Ovary (tissue), 10 donors: ENCODE measurements at places on chromosomes 6 and 20.

DNA sequence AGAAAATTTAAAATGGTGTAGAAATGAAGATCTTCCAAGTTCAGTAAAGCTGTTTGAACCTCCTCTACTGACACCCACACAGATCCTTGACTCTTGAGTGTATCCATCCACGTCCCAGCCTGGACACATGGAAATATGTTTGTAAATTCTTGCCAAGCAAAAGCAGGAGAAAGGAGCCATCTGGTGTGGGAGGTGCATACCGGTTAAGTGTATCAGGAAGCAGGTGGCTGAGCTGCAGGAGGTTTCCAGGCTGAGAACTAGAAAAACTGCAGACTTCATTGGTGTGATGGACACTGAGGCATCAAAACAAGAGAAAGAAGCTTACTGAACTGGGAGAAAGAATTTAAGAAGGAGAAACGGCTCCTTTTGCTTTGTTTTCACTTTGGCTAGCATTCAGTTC, 229.9 kb upstream of the GRIK2 start:
- no peak for DNase-seq

DNA sequence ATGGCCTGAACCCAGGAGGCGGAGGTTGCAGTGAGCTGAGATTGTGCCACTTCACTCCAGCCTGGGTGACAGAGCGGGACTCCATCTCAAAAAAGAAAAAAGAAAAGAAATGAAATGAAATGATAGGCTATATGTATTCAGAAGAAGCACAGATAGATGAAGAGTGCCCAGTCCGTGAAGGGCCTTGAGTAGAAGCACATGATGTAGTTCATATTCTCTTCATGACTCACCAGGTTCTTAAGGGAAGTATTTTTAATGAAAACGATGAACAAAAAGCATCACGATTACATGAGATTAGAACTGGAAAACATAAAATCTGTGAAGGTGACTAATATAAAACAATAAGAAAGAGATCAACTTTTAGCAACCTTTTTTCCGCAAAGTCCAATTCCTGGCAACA, 29.8 kb downstream of the TPD52L1 start:
- DNase-seq: no peak

- no peak for DNase-seq
These were observed at the start of gene DPPA5 for GRCh38 chr6:73353636-73354593. TSS of gene DPPA5 (minus strand) at chr6:73354276. CDS start at chr6:73354225, 51 bp downstream.

- no peak for DNase-seq
These were observed 15.8 kb downstream of the TRAPPC3L start for GRCh38 chr6:116529466-116530290.

DNA sequence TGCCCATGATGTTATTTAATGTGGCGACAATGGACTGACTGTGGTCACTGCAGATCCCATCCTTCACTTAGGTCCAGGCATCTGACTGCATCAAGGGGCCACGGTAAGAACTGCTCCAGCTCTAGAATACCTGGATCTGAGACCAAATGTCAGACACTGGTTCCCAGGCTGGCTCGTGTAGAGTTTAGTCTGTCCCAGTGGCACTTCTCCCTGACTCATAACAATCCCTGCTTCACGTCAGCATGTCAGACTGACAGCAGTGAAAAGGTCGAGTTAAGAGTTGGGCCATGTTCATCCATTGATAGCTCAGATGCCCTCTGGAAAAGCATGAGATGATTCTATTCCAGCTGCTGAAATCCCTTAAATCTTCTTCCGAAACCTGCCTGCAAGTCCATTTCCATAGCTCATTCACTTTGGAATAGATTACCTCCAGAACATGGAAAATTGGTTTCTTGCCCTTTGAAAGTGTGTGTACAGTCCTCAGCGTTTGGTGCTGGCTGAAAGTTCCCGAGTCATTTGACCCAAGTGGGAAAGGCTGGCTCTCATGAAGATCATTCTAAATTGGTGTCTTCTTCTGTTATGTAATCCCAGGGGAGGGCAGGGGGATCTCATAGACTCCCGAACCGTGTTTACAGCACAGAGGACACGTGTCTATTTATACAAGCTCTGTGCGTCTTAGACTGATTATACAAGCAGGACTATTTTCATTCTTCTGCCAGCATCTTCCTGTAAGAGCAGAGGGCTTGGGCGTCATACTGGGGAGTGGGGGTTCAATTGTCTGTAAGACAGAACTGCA, 160.8 kb downstream of the ZDHHC14 start:
- DNase-seq: no peak

DNA sequence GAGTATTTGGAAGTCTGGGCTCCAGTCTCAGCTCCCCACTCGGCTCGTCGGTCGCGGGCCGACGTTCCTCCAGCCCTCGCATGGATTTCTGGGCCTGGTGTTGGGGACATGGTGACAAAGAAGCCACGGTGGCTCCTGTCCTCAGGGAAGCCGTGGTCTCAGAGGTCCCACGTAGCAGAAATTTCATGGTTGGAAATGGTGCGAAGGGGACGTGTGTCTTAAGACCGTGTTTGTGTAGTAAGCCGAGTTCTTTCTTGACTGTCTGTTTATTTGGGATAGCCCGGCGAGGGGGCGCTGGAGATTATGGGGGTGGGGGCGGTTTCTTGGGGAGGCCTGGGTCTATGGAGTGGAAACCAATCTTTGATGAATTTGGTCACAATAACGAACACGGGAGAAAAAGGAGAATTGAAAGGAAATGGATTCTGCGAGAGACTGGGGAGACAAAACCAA, 23.5 kb upstream of the MAP3K7 start:
- peak; percentile 18 for DNase-seq

DNA sequence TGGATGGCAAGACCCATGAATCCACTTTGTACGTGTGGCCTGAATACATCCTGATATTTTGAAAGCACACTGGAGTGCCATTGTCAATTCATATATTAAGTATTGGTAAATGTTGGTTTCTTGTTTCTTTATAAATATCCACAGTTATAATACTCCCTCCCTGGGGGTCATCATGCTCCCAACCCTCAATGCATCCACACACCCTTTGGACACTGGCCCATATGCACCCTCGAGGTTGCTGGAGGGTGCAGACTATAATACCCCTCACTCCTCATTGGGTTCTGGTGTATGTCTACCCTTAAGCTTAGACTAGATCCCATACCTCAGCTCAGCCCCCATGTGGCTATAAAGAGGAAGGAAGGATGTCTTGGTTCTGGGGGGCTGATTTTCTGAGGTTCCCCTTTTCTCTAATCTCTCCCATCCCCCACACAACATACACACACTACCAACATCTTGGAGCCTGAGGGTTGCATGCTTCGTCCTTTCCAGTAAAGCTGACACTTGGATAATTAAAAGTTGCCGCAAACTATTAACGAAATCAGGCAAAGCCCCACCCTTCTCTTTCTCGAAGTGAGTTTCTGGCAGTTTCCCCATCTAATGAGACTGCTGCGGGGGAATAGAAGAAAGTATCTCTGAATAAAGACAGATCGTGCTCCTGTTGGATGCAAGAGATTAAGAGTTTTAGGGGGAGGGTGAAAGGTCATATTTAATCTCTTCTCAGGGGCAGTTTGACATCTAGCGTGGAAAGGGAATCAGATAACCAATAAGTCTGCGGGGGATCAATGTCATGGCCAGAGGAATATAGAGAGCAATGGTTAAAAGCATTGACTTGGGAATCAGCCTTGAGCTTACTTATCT, 7.4 kb downstream of the PIM1 start:
- DNase-seq: no peak

- no peak for DNase-seq
These were observed 21.5 kb downstream of the OR2B2 start for GRCh38 chr6:27890445-27891319.

- no peak for DNase-seq
These were observed 70.5 kb downstream of the NPEPL1 start for GRCh38 chr20:58763076-58763475.

DNA sequence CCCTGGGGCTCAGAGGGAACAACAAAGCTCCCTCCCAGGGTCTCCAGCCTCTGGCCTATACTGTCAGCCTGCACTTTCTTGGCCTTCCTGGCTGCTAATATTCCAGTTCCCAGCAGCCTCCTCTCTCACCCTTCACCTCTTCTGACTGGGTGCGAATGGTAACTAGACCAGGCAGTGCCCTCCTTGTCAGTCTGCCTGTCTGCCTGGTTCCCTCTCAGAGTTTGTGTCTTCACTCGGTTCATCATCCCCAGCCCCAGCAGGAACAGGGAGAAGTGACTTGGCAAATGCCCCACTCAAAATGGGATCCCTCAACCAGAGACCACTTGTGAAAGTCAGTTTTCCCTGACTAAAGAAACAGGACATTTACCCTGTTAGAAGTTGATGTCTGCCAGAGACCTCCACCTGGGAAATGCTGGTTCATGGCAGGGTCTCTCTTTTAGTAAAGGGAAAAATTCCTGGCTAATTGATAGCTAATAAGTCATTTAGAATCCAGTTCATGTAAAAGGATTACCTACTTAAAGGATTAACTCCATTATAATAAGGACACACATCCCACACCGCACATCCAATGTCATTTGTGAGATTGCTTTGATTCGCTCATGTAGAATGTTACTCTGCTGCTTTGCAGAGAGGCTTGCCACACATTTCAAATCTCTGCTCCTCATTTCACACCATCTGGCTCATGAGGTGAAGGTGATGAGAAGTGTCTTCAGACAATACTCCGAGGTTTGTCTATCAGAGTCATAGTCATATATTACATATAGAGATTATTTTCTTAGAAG, 18.6 kb upstream of the MICB start:
- no peak for DNase-seq

- DNase-seq: no peak
These were observed 75.4 kb upstream of the PBOV1 start for GRCh38 chr6:138293428-138294395.

GRCh38 chr6:140566781-140567277, 1192.4 kb upstream of the CITED2 start:
- DNase-seq: no peak

DNA sequence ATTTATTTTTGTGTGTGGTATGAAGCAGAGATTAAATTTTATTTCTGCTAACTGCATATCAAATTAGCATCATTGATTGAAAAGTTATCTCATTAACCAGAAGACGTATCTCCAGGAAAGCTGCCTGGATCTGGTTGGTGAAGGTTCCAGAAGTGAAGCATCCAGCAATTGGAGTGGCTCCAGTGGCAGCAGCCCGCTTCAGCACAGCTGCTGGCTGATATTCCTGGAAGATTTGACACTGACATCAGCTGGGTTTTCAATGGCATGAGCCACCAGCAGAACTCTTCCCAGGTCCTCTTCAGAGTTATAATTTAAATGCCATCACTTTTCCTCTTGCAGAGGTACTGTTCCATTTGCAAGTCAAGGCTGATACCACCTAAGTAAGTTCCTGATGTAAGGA, 363.5 kb downstream of the BCKDHB start:
- DNase-seq: no peak

DNA sequence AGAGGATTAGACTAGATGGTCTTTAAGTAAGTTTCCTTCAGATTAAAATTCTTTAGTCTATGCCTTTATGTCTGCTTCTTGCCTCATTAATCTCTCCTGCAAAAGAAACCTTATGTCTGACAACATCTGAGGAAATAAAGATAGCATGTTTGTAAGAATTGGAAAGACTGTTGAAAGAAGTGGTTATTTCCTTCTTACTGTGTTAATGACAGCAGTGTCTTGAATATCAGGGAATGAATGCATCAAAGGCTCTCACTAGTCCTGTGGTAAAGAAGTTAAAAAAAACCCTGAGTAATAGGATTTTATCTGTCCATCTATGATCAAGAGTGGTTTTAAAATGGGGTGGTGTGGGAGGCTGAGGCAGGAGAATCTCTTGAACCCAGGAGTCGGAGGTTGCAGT, 302.0 kb downstream of the PRL start:
- no peak for DNase-seq

DNA sequence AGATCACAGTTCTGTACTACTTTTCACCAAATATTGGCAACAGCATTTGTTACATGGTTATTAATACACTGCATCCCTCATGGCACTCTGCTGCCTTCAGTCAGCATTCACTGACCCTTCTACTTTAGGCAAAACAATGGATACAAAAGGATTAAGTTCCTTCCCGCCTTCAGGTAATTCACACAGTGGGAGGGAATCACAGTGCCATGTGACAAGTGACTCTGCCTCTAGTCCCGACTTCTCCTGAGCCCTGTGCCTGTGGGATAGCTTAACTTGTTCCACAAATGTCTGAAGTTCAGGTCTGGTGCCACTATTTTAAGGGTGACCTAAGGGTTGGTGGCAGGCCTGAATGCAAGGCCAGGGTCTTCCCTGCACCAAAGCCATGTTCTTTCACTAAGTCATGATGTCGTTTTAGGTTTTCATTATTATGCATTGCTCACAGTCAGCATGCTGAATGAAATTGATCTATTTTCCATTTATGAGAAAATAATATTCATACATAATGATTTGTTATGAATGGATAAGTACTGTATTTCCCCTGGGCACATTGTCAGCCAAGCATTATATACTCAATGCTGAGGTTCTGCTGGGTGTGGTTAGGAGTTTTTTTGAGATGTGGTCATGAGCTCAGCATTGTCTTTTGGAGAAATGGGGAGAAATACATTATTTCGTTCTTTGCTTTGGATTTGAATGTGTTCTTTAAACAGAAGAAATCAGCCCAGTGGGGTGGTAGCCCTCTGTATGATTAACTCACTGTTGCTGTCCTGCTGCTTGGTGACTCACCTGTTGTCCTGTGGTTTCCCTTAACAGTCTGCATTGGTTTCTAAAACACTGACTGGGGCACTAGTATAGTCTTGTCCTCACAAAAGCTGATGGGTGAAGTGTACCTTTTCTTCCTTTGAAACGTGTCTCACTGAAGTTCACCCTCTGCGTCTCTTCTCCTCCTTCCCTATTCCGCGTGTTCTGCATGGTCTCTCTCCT, 66.4 kb downstream of the AFDN start:
- DNase-seq: no peak

DNA sequence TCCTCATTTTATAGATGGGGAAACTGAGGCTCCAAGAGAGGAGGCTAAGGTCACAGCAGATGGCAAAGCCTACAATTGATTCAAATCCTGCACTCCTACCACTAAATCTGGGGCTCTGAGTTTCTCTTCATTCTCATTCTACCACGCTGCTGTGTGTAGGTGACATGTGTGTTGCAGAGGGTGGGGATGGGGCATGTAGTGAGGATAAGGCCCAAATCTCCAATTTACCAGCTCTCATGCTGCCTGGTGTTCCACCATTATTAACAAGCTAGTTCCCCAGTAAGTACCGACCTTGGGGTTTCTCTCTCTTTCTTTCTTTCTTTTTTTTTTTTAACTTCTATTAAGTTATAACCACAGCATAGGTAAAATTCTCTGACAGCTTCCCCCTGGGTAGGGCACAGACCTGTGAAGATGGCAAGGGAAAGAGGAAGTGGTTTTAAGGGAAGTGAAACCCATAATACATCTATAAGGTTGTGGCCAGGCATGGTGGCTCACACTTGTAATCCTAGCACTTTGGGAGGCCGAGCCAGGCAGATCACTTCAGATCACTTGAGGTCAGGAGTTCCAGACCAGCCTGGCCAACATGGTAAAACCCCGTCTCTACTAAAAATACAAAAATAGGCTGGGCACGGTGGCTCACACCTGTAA, 13.0 kb upstream of the MATN4 start:
- DNase-seq: no peak

- no peak for DNase-seq
These were observed 79.5 kb upstream of the SLCO4A1 start for GRCh38 chr20:62562831-62563230.

- DNase-seq: no peak
These were observed 32.5 kb downstream of the ADGRF1 start for GRCh38 chr6:47009583-47009982.
